Fibroblast of upper back skin (primary cell): ENCODE measurements at places on chromosomes 12 and 14.

- peak; percentile 77 for DNase-seq
Observed at GRCh38 chr14:94009767-94010166, 12.7 kb downstream of the CCDC197 start.

DNA sequence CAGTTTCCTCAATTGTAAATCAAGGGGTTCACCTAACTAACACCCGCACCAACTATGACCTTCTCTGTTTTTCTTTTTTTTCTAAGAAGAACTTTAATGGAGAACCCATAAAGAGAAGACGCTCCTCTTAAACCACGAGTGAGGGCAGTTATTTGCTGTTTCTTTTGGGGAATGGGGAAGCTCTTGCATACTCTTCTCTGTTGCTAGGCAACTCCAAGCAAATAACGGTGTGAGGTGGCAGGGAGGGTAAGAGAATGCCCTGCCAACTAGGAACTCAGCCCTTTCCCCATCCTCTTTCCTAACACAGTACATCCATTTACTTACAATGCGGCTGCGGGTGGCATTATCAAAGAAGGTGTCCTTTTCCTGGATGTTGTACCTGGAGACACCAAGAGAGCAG is 114.9 kb downstream of the ANO2 start:
- no peak for DNase-seq

GRCh38 chr14:102479777-102480176 is 29.8 kb downstream of the ANKRD9 start:
- no peak for DNase-seq

GRCh38 chr12:88327276-88327675 is 185.2 kb downstream of the TMTC3 start:
- no peak for DNase-seq

GRCh38 chr12:94169495-94169894 is 21.1 kb downstream of the PLXNC1 start:
- DNase-seq = no peak

DNA sequence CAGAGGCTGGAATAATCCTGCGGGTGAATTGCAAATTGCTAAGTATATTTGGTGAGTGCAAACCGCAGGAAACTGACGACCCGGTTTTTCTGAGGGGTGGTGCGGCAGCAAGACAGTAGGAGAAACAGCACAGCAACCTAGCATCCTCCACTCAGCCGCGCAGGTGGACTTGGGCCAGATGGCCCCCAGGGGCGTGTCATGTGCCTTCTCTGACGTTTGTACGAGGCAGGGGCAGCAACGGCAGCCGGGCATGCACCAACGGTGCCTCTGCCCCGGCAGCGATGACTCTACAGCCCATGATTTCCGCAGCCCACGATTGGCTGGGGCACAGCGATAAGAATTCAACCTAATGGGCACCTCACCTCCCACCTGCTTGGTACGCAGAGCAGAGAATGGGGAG is 11.1 kb upstream of the CLEC2A start:
- no peak for DNase-seq

- no peak for DNase-seq
Observed at GRCh38 chr12:109883461-109883860, 3.1 kb upstream of the GLTP start.

DNA sequence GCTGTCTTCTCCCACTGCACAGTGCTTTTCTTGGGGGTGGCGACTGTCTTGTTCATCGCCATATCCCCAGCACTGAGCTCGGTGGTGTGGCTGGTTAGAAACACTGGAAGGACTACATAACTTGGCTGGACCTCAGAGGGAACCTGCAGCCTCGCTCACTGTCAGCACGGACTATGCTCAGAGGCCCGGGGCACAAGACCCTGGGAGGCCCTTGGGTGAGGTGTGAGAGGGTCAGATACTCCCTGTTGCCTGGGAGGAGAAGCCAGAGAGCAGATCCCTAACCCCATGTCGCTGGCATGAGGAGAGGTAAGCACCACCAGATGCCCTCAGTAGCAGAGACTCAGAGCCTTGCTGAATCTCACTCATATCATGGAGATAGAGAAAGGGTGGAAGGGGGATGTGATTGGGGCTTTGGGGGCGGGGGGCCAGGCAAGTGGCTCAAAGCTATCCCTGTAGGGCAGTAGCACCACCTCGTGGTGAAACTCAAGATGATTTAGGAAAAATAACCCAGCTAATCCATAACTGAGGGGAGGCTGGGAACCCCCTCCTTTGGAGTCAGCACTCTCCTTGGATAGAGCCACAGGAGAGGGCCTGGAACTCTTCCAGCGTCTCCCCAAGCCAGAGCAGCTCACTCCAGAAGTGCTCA is 18.7 kb upstream of the HDAC7 start:
- peak; percentile 55 for DNase-seq

GRCh38 chr12:132838410-132839080 is 9.9 kb upstream of the GOLGA3 start:
- DNase-seq = no peak
